ENCODE measurements at places on chromosomes 1 and 21.

GRCh38 chr1:101240041-101240430 lies 3.2 kb downstream of the S1PR1 start:
- no peak overlapping the region for H3K27ac ChIP-seq
- no peak overlapping the region for H3K4me3 ChIP-seq
- H3K36me3 ChIP-seq = peaks cover 5% of the 10 kb centered on the region
- DNase-seq = no peak
- peaks cover 11% of the 10 kb centered on the region for H3K27me3 ChIP-seq
- H3K4me1 ChIP-seq = peaks cover 34% of the 10 kb centered on the region

DNA sequence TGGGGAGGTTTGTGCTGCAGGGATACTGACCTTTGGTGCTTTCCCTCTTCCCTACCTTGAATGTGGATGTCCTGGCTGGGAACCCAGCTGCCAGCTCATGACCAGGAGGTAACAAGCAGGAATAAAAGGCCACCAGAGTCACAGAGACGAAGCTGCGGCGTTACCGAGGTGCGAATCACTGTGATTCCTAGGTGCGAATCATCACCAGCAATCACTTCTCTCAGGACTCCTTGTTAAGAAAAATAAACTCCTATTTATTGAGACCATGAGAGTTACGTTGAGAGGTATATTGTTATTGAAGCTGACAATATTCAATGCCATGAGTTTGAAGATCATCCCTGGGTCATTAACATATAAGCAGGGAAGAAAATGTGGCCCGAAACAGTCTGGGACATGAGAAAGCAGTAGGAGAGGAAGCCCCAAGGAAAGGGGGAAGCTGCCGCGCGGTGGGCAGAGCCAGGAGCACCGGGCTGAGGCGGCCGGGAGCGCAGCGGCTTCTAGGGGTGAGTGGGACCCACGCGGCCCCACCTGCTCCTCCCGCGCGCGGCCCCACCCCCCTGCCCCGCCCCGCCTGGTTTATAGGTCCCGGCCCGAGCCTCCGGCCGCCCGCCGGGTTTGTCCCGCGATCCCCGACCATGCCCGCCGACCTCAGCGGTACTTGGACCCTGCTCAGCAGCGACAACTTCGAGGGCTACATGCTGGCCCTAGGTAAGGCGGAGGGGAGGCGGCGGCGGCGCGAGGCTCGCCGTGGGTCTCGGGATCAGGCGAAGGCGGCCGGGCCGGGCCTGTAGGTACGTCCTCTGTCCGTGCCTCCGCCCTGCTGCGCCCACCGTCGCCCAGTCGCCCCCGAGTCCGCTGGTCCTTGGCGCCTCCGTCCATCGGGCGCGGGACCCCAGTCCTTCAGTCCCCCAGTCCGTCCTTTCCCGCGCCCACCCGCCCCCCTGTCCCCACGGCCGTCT lies at the start of gene RBP7:
Gene RBP7 (plus strand): TSS at position 605 of the 959 bp plus-strand sequence. CDS start 31 bp downstream, at position 636.
- H3K4me3 ChIP-seq = no peak within 1 kb of the TSS
- H3K27ac ChIP-seq = no peak within 1 kb of the TSS
- no peak for DNase-seq
- no peaks in the 10 kb centered on the region for H3K27me3 ChIP-seq
- no peaks in the 10 kb centered on the region for H3K36me3 ChIP-seq
- H3K4me1 ChIP-seq = no peaks in the 10 kb centered on the region

- no peaks in the 10 kb centered on the region for H3K36me3 ChIP-seq
- H3K27me3 ChIP-seq = peaks cover 13% of the 10 kb centered on the region
- no peak overlapping the region for H3K27ac ChIP-seq
These were observed 32.7 kb downstream of the EPHA10 start for GRCh38 chr1:37732111-37732780.

DNA sequence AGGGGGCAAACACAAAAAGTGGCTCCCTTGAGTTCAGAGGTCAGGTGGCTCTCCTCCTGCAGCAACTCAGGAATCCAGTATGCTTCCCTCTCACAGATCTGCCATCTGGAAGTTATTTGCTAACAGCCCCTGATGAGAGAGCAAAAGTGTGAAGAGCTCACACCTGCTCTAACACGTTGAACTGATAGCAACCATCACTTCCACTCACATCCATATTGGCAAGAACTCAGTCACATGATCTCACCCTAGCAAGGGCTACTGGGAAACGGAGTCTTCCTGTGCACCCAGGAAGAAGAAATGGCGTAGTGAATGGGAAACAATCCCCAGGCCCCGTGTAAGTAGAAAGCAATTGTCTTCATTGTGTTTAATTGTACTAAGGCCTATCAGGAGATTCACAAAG lies 20.7 kb upstream of the SLC45A1 start:
- no peaks in the 10 kb centered on the region for H3K36me3 ChIP-seq
- peaks cover 2% of the 10 kb centered on the region for H3K27me3 ChIP-seq
- H3K4me3 ChIP-seq = no peak overlapping the region
- DNase-seq = no peak
- no peaks in the 10 kb centered on the region for H3K4me1 ChIP-seq
- no peak overlapping the region for H3K27ac ChIP-seq

- H3K4me1 ChIP-seq = peaks cover 4% of the 10 kb centered on the region
- H3K36me3 ChIP-seq = no peaks in the 10 kb centered on the region
- no peak overlapping the region for H3K27ac ChIP-seq
These were observed 301.1 kb upstream of the DPYD start for GRCh38 chr1:98221923-98222322.

DNA sequence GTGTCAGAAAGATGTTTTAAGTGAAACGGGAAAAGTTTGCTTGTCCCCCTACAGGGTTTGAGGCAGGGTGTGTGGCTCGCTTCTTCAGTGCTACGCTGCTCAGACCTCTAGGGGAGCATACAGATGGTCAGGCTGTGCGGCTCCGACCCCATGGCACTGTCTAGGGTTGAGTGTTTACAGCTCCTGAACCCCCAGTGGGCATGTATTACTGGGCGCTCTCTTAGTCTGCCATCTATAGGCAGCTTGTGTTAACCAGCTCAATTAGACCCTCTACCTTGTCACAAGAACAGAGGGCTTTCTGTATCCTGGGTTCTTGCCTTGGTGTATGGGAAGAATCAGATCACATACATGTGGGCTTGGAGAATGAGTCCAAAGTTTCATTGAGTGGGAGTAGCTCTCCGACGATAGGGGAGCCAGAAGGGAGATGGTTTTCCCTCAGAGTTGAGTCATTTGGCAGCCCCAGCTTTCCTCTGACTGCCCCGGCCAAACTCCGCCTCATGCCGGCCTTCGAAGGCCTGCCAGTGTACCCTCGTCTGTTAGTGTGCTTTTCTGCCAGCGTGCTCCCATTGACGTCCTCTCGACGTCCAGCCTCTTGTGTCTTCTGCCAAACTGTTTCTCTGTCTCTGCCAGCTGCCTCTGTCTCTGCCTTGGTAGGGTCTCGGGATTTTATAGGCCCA lies 38.6 kb upstream of the ADGRL4 start:
- no peak overlapping the region for H3K4me3 ChIP-seq
- H3K36me3 ChIP-seq = no peaks in the 10 kb centered on the region

DNA sequence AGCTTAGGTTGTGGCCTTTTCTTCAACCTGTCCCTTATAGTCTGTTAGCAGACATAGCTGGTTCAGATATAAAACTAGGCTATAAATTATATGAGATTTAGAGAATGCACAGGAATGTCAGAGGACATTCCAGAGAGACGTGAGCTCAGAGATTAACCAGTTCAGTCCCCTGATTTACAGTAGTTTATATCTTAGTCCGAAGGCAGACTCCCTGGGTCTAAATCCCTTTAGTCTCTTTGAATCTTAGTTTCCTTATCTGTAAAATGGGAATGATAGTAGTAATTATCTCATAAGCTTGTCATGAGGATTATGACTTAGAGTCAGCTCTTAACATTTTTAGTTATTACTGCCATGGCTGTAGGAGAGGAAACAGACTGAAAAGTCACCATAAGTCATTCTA lies 45.5 kb upstream of the PLXNA2 start:
- no peaks in the 10 kb centered on the region for H3K4me1 ChIP-seq
- H3K27me3 ChIP-seq = peaks cover 17% of the 10 kb centered on the region
- no peaks in the 10 kb centered on the region for H3K36me3 ChIP-seq
- no peak overlapping the region for H3K27ac ChIP-seq
- H3K4me3 ChIP-seq = no peak overlapping the region
- no peak for DNase-seq

GRCh38 chr1:245599371-245600174 lies 444.8 kb downstream of the KIF26B start:
- no peak for DNase-seq
- H3K4me1 ChIP-seq = no peaks in the 10 kb centered on the region
- H3K27ac ChIP-seq = no peak overlapping the region
- H3K4me3 ChIP-seq = no peak overlapping the region
- H3K36me3 ChIP-seq = no peaks in the 10 kb centered on the region

DNA sequence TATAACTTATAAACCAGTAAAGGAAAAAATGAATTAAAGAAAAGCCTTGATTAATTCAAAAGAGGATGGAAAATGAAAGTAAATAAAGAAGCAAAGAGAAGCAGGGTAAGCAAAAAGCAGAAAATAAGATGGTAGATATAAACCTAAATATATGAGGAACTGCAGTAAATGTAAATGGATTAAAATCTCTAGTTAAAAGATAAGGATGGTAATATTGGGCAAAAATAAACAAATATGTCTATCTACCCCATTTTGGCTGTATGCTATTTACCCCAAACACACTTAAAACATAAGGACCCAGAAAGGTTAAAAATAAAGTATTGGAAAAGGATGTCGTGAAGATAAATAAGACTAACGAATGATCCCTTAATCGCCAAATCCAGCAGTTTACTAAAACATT lies 161.9 kb downstream of the FOXD2 start:
- DNase-seq = no peak
- no peak overlapping the region for H3K27ac ChIP-seq
- no peaks in the 10 kb centered on the region for H3K36me3 ChIP-seq
- H3K27me3 ChIP-seq = no peaks in the 10 kb centered on the region
- H3K4me3 ChIP-seq = no peak overlapping the region

GRCh38 chr1:10588640-10589039 lies 113.9 kb downstream of the PEX14 start:
- H3K4me1 ChIP-seq = peaks cover 2% of the 10 kb centered on the region
- no peak overlapping the region for H3K27ac ChIP-seq
- H3K27me3 ChIP-seq = no peaks in the 10 kb centered on the region
- no peak overlapping the region for H3K4me3 ChIP-seq
- DNase-seq = no peak
- H3K36me3 ChIP-seq = no peaks in the 10 kb centered on the region

GRCh38 chr1:78840453-78841271 lies 165.9 kb downstream of the ADGRL4 start:
- H3K36me3 ChIP-seq = no peaks in the 10 kb centered on the region
- DNase-seq = no peak
- H3K27ac ChIP-seq = no peak overlapping the region
- H3K4me1 ChIP-seq = 0 out of 2 replicates have a peak, but pooled peaks cover 6% of the 10 kb centered on the region
- no peak overlapping the region for H3K4me3 ChIP-seq
- H3K27me3 ChIP-seq = no peaks in the 10 kb centered on the region

DNA sequence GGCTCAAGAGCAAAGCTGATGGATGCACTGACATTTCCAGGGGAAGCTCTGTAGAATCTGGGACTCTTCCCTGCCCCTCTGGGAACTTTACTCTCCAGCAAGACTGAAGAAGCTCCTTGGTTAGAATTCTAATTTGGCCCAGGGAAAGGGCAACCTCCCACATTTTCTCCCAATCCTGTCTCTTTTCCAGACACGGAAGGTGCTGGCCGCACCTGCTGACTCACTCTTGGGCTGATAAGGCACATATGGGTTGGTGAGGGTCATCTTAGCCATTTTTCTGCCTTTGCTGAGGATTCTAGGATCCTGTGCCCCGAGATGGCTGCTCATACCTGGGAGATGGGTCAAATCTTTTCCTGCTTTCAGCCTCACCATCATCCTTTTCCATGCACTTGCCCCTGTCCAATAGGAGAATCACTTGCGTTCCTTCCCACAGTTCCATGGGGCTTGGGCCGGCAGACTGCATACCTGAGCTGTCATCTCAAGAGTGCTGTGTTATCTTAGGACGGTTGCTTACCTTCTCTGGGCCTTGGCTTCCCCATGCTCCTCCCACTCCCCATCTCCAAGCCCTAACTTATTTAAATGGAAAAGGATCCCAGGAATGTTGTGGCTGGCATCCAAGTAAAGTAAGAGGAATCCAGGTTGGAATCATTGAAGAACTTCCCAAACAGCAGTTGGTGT lies 1.3 kb downstream of the TINAGL1 start:
- H3K4me1 ChIP-seq = no peaks in the 10 kb centered on the region
- H3K4me3 ChIP-seq = no peak overlapping the region
- H3K36me3 ChIP-seq = no peaks in the 10 kb centered on the region
- no peaks in the 10 kb centered on the region for H3K27me3 ChIP-seq
- no peak overlapping the region for H3K27ac ChIP-seq

GRCh38 chr1:21669258-21670058 lies at the start of gene RAP1GAP:
RAP1GAP (minus strand) TSS chr1:21669357; CDS start chr1:21620032, 49,325 bp downstream.
- DNase-seq = no peak
- no peak within 1 kb of the TSS for H3K4me3 ChIP-seq
- H3K27ac ChIP-seq = no peak within 1 kb of the TSS
- H3K4me1 ChIP-seq = no peaks in the 10 kb centered on the region
- no peaks in the 10 kb centered on the region for H3K36me3 ChIP-seq

DNA sequence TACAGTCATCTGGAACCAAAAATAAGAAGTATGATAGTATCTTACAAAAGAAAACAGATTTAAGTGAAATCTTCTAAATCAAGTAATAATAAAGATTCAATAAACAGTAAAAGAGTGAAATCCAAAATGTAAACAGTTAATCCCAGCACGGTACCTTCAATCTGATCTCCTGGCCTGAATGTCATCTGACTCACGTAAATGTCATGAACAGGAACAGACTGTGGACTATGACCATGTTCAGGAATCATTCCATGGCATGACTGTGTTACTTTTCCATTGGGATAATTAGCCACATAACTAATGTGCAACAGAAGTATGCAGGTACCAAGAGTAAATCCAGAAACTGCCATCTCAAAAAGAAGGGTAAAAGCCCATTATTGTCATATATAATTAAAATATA lies 18.0 kb downstream of the FRRS1 start:
- H3K4me3 ChIP-seq = no peak overlapping the region
- peaks cover 5% of the 10 kb centered on the region for H3K36me3 ChIP-seq
- H3K4me1 ChIP-seq = no peaks in the 10 kb centered on the region
- no peak overlapping the region for H3K27ac ChIP-seq

- H3K27me3 ChIP-seq = no peaks in the 10 kb centered on the region
- H3K27ac ChIP-seq = no peak overlapping the region
- no peaks in the 10 kb centered on the region for H3K36me3 ChIP-seq
These were observed 65.8 kb upstream of the ABCG1 start for GRCh38 chr21:42153046-42153686.

GRCh38 chr1:65813956-65814355 lies 21.3 kb downstream of the PDE4B start:
- H3K27me3 ChIP-seq = no peaks in the 10 kb centered on the region
- no peaks in the 10 kb centered on the region for H3K36me3 ChIP-seq
- H3K4me3 ChIP-seq = no peak overlapping the region
- no peak for DNase-seq
- H3K27ac ChIP-seq = no peak overlapping the region

GRCh38 chr1:89355056-89355455 lies 8.8 kb upstream of the GBP6 start:
- H3K27ac ChIP-seq = no peak overlapping the region
- peaks cover 26% of the 10 kb centered on the region for H3K4me1 ChIP-seq
- no peaks in the 10 kb centered on the region for H3K36me3 ChIP-seq
- H3K27me3 ChIP-seq = no peaks in the 10 kb centered on the region

- H3K4me3 ChIP-seq = no peak overlapping the region
- H3K27me3 ChIP-seq = no peaks in the 10 kb centered on the region
- no peak for DNase-seq
- H3K36me3 ChIP-seq = no peaks in the 10 kb centered on the region
These were observed 9.8 kb upstream of the AK5 start for GRCh38 chr1:77271852-77272580.

Data from DND-41 (cell line).